CD4-positive, alpha-beta memory T cell (primary cell): ENCODE measurements at places on chromosomes 12 and 14. TPM values are rescaled to one million over a fixed set of nuclear protein-coding genes. Genes with fewer than 3 reads are reported as not detected.

TDP1 gene
- total RNA-seq = 58.9 TPM

B4GALNT1 gene
- total RNA-seq = not detected

PROX2 gene
- total RNA-seq = not detected

BEGAIN gene
- total RNA-seq = 1.6 TPM

MYF6 gene
- total RNA-seq = not detected

RBP5 gene
- total RNA-seq = 1.3 TPM

NEUROD4 gene
- total RNA-seq = not detected

HSPA2 gene
- total RNA-seq = 1.3 TPM

FSCB gene
- not detected for total RNA-seq

ACOT4 gene
- 1.2 TPM for total RNA-seq

JDP2 gene
- 0.78 TPM for total RNA-seq

C12orf56 gene
- not detected for total RNA-seq

IKBIP gene
- 8.2 TPM for total RNA-seq

TPI1 gene
- 164 TPM for total RNA-seq

GARIN6 gene
- total RNA-seq = not detected

RNU7-1 gene
- total RNA-seq = not detected

LGR5 gene
- not detected for total RNA-seq

INHBE gene
- not detected for total RNA-seq

LMNTD1 gene
- total RNA-seq = not detected

KLHDC1 gene
- 12.9 TPM for total RNA-seq

TEX22 gene
- 7.5 TPM for total RNA-seq

MAP1LC3B2 gene
- 1.7 TPM for total RNA-seq

FGF6 gene
- total RNA-seq = not detected

TAS2R42 gene
- total RNA-seq = not detected

TMPRSS12 gene
- not detected for total RNA-seq

NRIP2 gene
- total RNA-seq = not detected

TSPAN19 gene
- not detected for total RNA-seq

PSEN1 gene
- total RNA-seq = 47.4 TPM

C14orf132 gene
- 20.6 TPM for total RNA-seq

TC2N gene
- 325 TPM for total RNA-seq

LRRC10 gene
- not detected for total RNA-seq

SMIM41 gene
- not detected for total RNA-seq

NUP37 gene
- 17.0 TPM for total RNA-seq

TMEM132C gene
- total RNA-seq = not detected

HSPB8 gene
- total RNA-seq = not detected

KRT2 gene
- 0.23 TPM for total RNA-seq

PEX5 gene
- total RNA-seq = 27.7 TPM

WDHD1 gene
- 4.0 TPM for total RNA-seq

CDCA4 gene
- 19.0 TPM for total RNA-seq

TEX52 gene
- total RNA-seq = not detected

AQP6 gene
- not detected for total RNA-seq

CAPZA3 gene
- total RNA-seq = not detected

MDP1 gene
- 12.5 TPM for total RNA-seq

GALNT8 gene
- total RNA-seq = 1.3 TPM

ADAM21 gene
- not detected for total RNA-seq

TPPP2 gene
- total RNA-seq = not detected

SMCO2 gene
- not detected for total RNA-seq

HOXC11 gene
- total RNA-seq = not detected

TRPV4 gene
- not detected for total RNA-seq

P3H3 gene
- 11.2 TPM for total RNA-seq

PMCH gene
- total RNA-seq = not detected

PRB2 gene
- total RNA-seq = not detected

NID2 gene
- not detected for total RNA-seq

PLEKHG7 gene
- total RNA-seq = not detected

TCL1B gene
- total RNA-seq = not detected

EML1 gene
- 0.23 TPM for total RNA-seq

PTPRR gene
- not detected for total RNA-seq
